Muscle of leg (tissue), 16 donors: ENCODE measurements at places on chromosomes 5 and 9. TPM values are rescaled to one million over a fixed set of nuclear protein-coding genes. Genes with fewer than 3 reads are reported as not detected.

GRCh38 chr9:28166179-28166578 is 592.9 kb upstream of the C9orf72 start:
- DNase-seq: no peak

DNA sequence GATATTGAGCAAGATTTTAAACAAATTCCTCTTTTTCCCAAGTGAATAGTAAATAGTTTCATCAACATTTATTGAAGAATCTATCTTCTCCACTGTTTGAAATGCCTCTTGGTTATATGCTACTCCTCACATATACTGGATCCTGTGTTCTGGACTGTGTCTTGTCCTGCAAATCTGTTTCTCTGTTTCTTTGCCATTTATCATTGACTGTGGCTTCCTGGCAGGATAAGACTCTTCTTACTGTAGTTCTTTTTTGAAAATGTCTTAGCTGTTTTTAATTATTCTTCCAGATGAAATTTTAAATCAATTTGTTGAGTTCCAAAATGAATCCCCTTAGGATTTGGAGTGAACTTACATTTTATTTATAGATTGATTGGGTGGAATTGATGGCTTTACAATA is 27.8 kb downstream of the RALGPS1 start:
- DNase-seq: peak; percentile 89

GRCh38 chr5:154494036-154494435 is 16.0 kb upstream of the HAND1 start:
- no peak for DNase-seq

The ANKRD55 gene
- polyA plus RNA-seq: 0.19 TPM

DNA sequence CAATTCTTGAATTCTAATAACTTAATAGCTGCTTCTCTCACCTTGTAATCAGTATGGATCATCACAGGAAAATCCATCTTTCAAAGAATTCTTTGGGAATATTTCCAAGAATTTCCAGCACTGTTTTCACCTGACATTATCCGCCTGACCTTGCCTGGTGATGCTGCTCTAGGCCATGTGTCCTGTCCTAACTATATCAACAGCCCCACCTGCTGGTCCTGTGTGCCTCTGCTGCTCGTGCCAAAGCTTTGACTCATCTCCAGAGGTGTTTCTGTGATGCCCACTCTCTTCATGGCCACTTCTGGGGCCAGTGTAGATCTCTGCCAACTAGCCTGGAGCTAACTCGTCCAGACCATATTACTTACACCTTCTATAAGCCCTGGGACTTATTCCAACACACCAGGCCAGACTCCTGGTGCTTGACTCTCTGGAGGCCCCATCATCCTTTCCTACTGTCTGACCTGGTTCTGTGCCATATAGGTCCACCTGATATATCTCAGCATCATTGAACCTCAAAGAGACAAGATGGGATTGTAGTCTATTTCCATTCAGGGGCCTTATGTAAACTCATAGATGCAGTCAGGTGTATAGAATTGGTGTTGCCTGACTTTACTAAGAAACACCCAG is 67.5 kb upstream of the CKMT2 start:
- DNase-seq: peak; percentile 71

- no peak for DNase-seq
These were observed 10.6 kb upstream of the VLDLR start for GRCh38 chr9:2610985-2611384.

The ENHO gene
- 4.7 TPM for polyA plus RNA-seq

The SLC12A7 gene
- polyA plus RNA-seq: 11.6 TPM

DNA sequence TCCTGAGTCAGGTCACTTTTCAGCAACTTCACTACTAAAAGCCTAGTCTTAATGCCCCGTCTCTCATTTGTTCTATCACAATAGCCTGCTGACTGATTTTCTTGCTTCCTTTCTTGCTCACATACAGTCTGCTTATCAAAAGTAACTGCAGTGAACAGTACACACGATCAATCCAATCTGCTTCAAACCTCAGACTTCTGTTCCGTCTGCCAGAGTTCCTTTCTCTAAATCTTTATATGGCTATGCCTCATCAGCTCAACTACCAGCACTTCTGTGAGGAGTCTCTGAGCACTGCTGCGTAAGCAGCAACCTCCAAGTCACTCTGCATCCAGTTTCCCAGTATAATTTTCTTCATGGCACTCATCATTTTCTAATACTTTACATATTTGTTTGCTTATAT is 34.8 kb upstream of the PUM3 start:
- no peak for DNase-seq

- DNase-seq: peak; percentile 73
These were observed at the start of gene GNG10 for GRCh38 chr9:111661150-111661801. GNG10 (plus strand) TSS chr9:111661605; CDS start chr9:111661635, 30 bp downstream.

- DNase-seq: no peak
These were observed 27.6 kb upstream of the ENTREP1 start for GRCh38 chr9:69297300-69297980.

The NFIB gene
- polyA plus RNA-seq: 95.7 TPM

DNA sequence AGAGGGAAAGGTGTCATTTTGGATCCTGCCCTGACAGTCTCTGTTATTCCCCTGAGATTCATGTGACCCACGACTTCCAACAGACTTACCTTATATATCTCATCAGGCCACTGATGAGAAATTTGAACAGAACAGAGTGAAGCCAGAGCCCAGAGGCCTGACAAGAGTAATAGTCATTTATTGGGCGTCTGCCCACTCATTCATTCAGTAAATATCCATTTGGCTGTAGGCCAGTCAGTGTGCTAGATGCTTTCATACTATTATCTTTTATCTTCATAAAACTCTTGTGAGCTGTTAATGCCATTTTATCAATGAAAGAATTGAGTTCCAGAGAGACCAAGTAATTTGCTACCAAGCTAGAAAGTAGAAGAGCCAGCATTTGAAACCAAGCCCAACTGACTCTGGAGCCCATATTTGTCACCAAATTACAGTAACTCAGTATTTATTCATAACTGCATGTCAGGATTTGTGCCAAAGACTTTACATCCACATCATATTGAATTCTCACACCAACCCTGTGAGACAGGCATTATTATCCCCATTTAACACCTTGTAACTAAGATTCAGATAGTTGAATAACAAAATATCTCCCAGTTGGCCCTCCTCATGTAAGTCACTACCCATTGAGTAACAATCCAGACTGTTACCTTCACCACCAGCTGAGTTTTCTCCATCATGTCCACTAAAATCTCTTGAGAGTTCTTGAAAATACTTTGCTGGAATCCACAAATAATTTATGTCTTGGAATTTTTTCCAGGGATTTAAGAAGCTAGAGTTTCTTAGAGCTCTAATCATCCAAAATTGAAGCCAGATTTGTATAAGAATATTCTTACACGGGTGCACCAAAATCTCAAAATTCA is 2.5 kb downstream of the PTPDC1 start:
- peak; percentile 25 for DNase-seq

DNA sequence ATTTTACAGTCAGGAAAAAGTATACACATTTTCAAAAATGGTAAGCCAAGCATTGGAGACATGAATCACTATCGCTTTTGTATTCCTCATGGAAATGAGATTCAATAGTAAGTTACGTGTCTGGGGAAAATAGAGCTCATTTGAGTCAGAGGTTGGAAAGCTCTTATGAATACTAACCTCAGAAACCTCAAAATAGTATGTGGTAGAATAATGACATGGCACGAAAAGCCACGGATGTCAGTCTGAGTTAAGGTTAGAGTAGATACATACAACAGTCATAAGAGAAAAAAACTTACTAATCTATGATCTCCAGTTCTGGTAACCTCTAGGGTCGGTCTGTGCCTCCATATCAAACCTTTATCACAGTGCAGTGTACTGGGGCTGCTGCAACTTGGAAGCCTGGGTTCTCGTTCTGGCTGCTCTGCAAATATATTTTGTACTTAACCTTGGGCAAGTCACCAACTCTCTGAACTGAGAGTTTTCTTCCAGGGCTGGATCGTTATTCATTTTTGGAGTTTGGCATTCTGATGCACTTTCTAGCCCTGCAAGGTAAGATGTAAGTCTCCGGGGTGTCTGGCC is 31.8 kb downstream of the MAP1B start:
- DNase-seq: peak; percentile 76

The TYRP1 gene
- 0.27 TPM for polyA plus RNA-seq

- DNase-seq: no peak
These were observed 317.4 kb downstream of the ARHGEF28 start for GRCh38 chr5:73943397-73943796.

The TEX48 gene
- polyA plus RNA-seq: not detected

The DNAJB5 gene
- polyA plus RNA-seq: 27.6 TPM

The ADAMTSL2 gene
- polyA plus RNA-seq: 5.0 TPM

DNA sequence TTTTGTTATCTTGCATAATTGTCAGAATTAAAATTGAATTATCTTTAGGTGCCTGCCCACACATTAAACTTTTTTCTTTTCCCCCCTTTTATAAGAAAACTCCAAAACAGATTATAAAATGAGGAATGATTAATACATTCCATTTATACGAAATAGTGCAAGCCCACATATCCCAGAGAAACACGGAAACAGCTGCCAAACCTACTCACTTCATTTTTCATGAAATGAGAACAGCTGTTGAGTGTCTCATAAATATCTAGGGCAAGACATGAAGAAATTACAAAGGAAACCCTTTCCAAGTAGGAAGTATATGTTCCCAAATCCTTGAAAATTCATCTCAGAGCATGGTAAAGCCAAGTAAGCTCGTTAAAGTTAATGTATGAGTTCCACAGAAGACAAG is 459.4 kb upstream of the NMUR2 start:
- peak; percentile 33 for DNase-seq

DNA sequence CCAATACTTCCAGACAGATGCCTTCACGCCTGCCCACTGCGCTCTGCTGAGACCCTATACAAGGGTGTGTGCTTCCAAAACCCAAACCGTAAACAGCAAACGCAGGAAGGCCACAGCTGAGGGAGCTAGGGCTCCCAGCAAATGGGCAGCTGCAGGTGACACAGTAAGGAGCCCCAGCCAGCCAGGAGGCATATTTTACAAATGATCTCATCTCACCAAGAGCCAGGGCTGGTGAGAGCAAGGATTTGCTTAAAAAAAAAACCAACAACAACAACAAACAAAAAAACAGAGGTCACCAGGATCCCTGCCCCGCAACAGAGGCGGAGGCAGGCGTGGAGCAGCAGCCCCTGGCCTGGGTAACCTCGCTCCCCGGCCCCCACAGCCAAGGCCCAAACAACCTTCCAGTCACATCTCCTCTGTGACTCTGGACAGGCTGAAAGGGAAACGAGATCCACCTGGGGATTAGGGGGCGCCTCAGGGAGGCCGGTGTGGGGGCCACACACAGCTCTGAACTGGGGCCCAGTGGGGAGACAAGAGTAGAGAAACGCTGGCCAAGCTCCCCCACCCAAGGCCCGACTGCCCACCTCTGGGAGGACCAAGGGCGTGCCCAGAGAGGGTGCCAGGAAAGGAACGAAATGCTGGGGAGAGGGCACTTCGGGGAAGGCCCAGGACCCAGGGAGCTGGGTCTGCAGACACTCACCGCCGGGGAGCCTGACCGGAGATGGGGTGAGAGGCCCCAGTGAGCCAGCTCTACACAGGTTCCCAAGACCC is 3.3 kb downstream of the NACC2 start:
- DNase-seq: peak; percentile 67

The MACIR gene
- 11.9 TPM for polyA plus RNA-seq

The GRIA1 gene
- polyA plus RNA-seq: 0.49 TPM

The PHYHD1 gene
- polyA plus RNA-seq: 30.6 TPM

GRCh38 chr5:134053840-134054338 is 49.1 kb upstream of the VDAC1 start:
- DNase-seq: peak; percentile 27

GRCh38 chr9:37290940-37291485 is 131.5 kb upstream of the GRHPR start:
- peak; percentile 40 for DNase-seq

The GABRA1 gene
- 0.06 TPM for polyA plus RNA-seq

DNA sequence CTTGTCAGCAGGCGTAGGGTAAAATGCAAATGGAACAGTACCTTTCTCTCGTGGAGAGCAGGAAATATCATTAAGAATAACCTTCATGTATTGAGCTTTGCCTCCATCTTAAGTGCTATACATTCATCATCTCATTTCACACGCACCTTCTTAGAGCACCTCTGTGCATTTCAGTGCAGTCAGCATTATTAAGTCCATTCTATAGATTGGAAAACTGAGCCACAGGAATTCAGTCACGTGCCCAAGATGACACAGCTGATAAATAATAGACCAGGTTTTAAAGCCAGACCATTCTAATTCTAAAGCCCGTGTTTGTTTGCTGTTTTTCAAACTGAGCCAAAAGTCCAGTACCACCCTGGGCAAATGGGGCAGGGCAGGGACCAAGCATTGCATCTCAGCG is 109.2 kb upstream of the WWC1 start:
- no peak for DNase-seq

- DNase-seq: no peak
These were observed 54.7 kb downstream of the GAS1 start for GRCh38 chr9:86892576-86892975.

- no peak for DNase-seq
These were observed 43.0 kb downstream of the HSD17B3 start for GRCh38 chr9:96258967-96259366.

DNA sequence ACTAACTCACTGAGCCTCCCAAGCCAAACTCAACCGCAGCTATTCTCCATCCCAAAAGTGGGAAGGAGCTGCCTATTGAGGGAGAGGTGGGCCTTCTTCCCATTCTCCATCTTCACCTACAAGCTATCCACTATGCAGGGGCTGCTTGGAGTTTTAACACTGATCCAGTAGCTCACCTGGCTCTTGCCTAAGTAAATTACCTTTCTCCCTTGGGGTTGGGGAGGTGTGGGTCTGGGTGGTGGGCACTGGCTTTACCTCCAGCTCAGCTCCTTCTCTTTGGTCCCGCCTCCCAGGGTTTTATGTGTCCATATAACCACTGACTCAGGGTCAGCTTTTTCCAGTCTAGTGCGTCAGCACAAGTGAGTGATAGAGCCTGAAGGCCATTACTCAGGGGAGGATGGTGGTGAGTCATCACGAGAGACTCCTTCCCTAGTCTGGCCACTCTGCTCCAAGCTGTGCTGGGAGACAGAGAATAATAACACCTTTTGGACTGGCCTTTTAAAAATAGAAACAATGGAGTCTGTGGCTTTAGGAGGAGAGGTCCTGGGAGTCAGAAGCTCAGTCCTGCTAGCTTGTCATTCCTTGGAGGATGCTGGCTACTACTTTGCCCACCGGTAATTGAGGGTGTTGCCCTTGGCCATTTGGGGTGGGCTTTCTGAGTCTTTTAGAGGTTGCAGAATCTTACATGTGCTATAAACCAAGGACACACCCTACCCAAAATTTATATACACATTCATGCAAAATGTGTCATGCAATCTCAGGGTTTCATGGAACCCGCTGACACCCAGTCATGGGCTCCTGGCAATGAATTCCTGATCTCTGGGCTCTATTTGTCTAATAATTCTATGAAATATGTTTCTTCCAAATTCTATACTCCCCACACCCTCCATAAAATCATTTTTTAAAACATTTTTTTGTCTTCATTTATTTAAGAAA is 35.6 kb upstream of the ATP6V1G1 start:
- peak; percentile 5 for DNase-seq

- DNase-seq: no peak
These were observed 557.9 kb downstream of the CTNND2 start for GRCh38 chr5:11346336-11346735.

- DNase-seq: no peak
These were observed 57.9 kb downstream of the EXD3 start for GRCh38 chr9:137365056-137365455.

- no peak for DNase-seq
These were observed 786 bp downstream of the PCDHB5 start for GRCh38 chr5:141135718-141136266.

- DNase-seq: no peak
These were observed 113.9 kb downstream of the DCP2 start for GRCh38 chr5:113090336-113091106.

GRCh38 chr9:125511789-125512660 is 195.0 kb downstream of the MAPKAP1 start:
- peak; percentile 72 for DNase-seq

The FAM78A gene
- 41.7 TPM for polyA plus RNA-seq

GRCh38 chr5:115838885-115839518 is 2.4 kb downstream of the ATG12 start:
- peak; percentile 78 for DNase-seq
